MCF 10A (cell line): ENCODE measurements at places on chromosomes 7 and 10.

- no peak for DNase-seq
- H3K36me3 ChIP-seq, result no peaks in the 10 kb centered on the region
- H3K4me3 ChIP-seq, result no peak overlapping the region
Measured at GRCh38 chr10:517241-517830, 172.1 kb downstream of the DIP2C start.

DNA sequence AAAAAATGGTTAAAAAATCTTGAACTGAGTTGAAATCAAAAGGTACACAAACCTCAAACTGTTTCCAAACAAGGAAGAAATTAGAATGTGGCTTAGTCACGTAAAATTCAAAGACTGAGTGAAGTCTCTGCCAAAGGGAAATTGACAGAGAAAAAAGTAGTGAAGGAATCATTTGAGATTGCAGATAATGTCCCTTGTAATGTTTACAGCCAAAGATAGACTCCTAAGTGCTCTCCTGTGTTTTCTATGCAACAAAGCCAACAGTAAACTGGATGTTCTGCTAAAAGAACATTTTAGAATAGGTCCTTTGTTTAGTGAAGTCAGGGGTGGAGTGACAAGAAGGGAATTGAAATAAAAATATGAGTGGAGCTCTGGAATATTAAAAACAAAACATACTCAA lies 117.9 kb downstream of the ITGA8 start:
- no peak for DNase-seq
- H3K4me3 ChIP-seq, result no peak overlapping the region
- no peak overlapping the region for H3K27ac ChIP-seq
- H3K27me3 ChIP-seq, result peaks cover 99% of the 10 kb centered on the region
- H3K36me3 ChIP-seq, result no peaks in the 10 kb centered on the region

DNA sequence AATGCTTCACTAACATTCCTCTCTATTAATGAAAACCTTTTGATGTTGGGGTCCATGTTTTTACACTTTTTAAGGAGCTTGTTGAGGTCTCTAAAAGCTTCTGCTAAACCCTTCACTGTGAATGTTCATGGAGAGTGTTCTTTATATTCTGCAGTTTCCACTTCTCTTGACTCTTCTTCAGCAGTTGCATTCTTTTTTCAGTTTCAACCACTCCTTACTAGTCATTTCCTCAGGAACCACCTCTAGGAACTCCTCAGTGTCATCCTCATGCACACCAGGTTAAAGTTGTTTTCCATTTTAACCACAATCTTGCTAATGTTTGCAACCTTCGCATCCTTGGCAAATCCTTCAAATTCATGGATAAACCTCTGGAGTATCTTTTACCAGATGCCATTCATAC lies 821.6 kb downstream of the ANKRD7 start:
- peaks cover 33% of the 10 kb centered on the region for H3K27me3 ChIP-seq
- H3K4me1 ChIP-seq, result no peaks in the 10 kb centered on the region
- no peak for DNase-seq
- no peak overlapping the region for H3K4me3 ChIP-seq
- H3K36me3 ChIP-seq, result no peaks in the 10 kb centered on the region

DNA sequence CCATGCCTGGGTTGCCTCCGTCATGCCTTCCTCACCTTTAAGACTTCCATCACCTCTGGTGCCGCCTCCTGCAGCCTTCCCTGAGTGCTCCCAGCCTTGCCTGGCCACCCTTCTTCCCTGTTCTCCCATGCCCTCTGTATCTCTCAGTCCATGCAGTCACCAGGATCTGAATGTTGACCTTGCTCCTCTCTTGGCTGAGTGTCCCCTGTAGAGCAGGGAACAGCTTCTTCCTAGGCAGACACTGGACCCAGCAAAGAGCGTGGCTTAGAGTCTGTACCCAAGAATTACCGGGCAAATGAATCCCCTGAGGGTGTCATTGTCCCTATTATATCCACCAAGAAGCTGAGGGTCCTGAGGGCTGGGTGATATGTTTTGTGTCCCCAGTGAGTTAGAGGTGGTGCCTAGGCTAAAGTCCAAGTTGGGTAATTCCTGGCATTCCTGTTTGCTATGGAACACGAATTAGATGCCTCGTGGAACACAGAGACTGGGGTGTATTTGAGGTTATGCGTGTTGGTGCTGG lies 505.6 kb downstream of the RPS24 start:
- H3K4me1 ChIP-seq, result no peaks in the 10 kb centered on the region
- no peak overlapping the region for H3K4me3 ChIP-seq
- H3K27me3 ChIP-seq, result peaks cover 45% of the 10 kb centered on the region
- no peak overlapping the region for H3K27ac ChIP-seq

- H3K27me3 ChIP-seq, result no peaks in the 10 kb centered on the region
- no peaks in the 10 kb centered on the region for H3K36me3 ChIP-seq
- H3K4me1 ChIP-seq, result peaks cover 21% of the 10 kb centered on the region
Measured at GRCh38 chr7:122883049-122883680, 3.1 kb downstream of the CADPS2 start.

DNA sequence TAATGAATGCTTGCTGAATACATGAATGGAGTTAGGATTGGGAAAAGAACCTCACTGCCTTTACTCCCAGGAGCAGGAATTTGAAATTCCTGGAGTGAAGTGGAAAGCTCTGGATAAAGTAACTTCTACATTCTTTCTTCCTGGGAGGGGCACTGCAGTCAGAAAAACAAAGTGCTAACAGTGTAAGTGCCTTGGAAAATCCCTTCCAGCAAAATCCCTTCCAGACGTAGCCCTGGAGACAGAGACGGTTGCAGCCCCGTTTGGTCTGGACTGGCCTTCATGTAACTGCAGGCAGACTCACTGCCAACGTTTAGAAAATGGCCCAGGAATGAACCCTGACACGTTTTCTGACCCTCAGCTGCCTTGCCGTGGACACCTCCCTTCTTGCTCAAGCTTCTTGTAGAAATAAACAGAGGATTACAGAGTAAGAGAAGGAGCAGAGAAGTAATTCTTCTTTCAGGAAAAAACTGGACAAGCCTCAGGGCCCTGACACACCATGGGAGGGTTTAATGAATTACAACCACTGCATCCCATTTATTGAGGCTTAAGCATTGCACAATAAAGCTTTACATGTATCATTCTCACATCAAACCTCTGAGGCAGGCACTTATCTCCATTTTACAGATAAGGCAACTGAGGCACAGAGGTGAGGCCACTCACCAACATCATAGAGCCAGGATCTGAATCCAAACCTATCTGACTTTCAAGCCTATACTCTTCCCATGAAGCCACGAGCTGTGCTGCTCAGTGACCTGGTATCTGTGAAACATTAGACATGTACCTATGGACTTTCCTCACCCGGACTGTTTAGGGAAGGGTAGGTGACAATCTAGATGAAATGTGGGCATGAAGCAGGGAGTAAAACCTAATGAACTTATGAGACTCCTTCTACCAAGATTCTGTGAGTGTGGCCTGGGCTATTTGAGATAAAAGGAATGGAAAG lies 7.8 kb downstream of the ITPRIP start:
- DNase-seq, result peak; percentile 92
- H3K27ac ChIP-seq, result peak overlapping the region; percentile 95

- no peak overlapping the region for H3K27ac ChIP-seq
- DNase-seq, result no peak
- H3K36me3 ChIP-seq, result no peaks in the 10 kb centered on the region
- peaks cover 54% of the 10 kb centered on the region for H3K27me3 ChIP-seq
- peaks cover 6% of the 10 kb centered on the region for H3K4me1 ChIP-seq
Measured at GRCh38 chr10:111246814-111247452, 170.1 kb downstream of the ADRA2A start.

DNA sequence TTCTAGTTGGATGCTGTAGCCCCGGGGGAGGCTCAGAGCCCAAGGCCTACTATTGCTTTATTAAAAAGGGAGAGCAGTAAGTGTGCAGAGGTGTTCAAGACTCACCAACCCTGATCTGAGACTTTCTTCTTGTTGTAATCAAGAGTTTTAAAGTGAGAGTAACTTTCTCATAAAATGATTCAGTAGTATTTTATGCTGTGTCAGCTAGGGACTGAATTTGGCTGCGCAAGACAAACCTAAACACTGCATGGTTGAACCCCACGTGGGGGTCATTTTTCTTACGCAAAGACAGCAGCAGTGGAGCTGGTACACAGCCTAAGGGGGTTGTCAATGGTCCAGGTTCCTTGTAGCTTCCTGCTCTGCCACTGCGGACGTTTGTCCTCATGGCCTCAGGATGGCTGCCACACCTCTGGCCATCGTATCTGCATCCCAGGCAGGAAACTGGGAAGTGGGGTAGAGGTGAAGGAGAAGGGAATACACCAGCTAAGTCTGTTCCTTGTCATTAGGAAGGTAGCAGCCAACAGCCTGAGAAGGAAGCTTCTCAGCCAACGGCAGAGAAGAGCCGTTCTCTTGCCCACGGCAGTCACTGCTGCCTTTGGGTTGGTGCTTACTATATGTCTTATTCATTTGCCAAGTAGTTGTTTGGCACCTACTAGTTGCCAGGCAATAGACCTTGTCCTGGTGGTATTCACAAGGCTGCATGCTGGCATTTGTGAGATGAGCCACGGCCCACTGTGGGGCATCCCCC lies 44.7 kb downstream of the ELFN1 start:
- no peak overlapping the region for H3K4me3 ChIP-seq
- no peaks in the 10 kb centered on the region for H3K36me3 ChIP-seq
- H3K4me1 ChIP-seq, result peaks cover 5% of the 10 kb centered on the region
- H3K27me3 ChIP-seq, result peaks cover 35% of the 10 kb centered on the region

GRCh38 chr10:19929506-19930140 lies 113.4 kb downstream of the PLXDC2 start:
- no peaks in the 10 kb centered on the region for H3K27me3 ChIP-seq
- peak; percentile 79 for DNase-seq
- peak overlapping the region; percentile 91 for H3K27ac ChIP-seq
- H3K36me3 ChIP-seq, result no peaks in the 10 kb centered on the region
- H3K4me1 ChIP-seq, result peaks cover 45% of the 10 kb centered on the region

DNA sequence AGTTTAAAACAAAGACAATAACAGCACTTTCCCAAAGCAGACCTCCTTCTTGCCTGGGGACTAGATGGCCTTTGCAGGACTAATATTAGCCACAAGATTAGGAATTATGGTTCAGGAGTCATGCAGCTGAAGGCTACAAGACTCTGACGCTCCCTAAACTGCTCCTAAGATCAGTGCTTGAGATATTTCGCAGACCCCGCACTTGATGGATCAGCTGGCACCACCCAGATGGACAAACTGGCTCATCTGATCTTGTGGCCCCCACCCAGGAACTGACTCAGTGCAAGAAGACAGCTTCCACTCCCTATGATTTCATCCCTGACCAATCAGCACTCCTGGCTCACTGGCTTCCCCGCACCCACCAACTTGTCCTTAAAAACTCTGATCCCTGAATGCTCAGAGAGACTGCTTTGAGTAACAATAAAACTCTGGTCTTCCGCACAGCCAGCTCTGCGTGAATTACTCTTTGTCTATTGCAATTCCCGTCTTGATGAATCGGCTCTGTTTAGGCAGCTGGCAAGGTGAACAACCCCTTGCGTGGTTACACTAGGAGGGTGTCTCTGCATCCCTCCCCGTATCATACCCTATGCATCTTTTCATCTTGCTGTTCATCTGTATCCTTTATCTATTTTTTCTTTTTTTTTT lies 26.9 kb upstream of the NRBF2 start:
- peak overlapping the region; percentile 36 for H3K4me3 ChIP-seq
- peak; percentile 39 for DNase-seq
- peak overlapping the region; percentile 84 for H3K27ac ChIP-seq
- H3K4me1 ChIP-seq, result peaks cover 8% of the 10 kb centered on the region

- peak overlapping the region; percentile 25 for H3K4me3 ChIP-seq
- H3K36me3 ChIP-seq, result peaks cover 6% of the 10 kb centered on the region
- H3K4me1 ChIP-seq, result peaks cover 23% of the 10 kb centered on the region
- H3K27ac ChIP-seq, result peak overlapping the region; percentile 96
- no peaks in the 10 kb centered on the region for H3K27me3 ChIP-seq
Measured at GRCh38 chr10:24415455-24416125, 206.7 kb downstream of the KIAA1217 start.

DNA sequence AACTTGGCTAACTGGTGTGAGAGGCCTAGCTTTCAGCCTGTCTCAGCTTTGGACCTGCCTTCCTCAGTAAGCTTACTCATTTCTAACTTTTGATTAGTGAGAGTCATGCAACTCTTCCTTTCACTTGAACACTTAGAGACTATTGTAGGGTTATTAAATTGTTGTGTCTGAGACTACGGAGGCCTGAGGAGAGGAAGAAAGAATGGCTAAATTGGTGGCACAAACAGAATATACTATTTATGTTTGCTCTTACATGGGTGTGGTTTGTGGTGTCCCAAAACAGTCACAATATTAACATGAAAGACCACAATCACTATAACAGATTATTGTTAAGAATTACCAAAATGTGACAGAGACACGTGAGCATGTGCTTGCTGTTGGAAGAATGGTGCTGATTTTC lies 82.1 kb downstream of the TRIM24 start:
- peaks cover 4% of the 10 kb centered on the region for H3K4me1 ChIP-seq
- H3K4me3 ChIP-seq, result no peak overlapping the region
- H3K27me3 ChIP-seq, result no peaks in the 10 kb centered on the region
- no peak for DNase-seq

DNA sequence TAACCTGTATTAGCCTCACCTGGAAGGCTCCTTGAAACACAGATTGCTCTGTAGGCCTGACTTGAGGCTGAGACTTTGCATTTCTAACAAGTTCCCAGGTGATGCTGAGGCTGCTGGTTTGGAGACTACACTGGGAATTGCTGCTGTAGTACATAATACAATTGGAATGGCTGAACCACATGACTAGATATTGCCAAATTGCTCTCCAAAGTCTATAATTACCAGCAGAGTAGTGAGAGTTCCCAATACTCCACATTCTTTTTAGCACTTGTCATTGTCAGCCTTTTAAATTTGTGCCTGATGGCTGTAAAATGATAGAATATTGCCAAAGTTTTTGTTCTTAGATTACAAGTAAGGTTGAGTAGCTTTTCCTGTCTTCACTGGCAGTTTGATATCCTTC lies 39.9 kb downstream of the PLEKHA8 start:
- DNase-seq, result peak; percentile 41
- H3K27me3 ChIP-seq, result no peaks in the 10 kb centered on the region
- H3K36me3 ChIP-seq, result peaks cover 36% of the 10 kb centered on the region

- DNase-seq, result no peak
- no peaks in the 10 kb centered on the region for H3K36me3 ChIP-seq
- H3K27me3 ChIP-seq, result no peaks in the 10 kb centered on the region
Measured at GRCh38 chr7:23226844-23227450, 19.6 kb upstream of the GPNMB start.
